COR-L47 (cell line): ENCODE measurements at places on chromosomes 5 and 9.

- DNase-seq = no peak
Observed at GRCh38 chr9:135978642-135979546, 17.7 kb upstream of the UBAC1 start.

GRCh38 chr5:157328277-157328912 is 62.5 kb downstream of the CYFIP2 start:
- peak; percentile 61 for DNase-seq

DNA sequence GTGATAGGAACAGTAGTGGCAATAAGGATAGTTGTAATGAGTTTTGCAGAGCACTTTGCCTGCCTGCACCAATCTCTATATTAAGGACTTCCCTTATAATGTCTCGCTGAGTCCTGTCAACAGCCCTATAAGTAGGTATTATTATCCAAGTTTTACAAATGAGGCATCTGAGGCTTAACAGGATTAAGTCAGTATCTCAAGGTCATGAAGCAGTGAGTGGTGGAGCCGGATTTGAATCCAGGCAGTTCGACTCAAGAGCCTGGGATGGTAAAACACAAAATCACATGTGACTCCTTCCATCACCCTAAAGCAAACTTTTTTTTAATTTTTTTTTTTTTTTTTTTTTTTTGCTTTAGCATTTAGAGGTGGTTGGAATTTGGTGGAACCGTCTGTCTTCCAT is 59.0 kb upstream of the RARS1 start:
- no peak for DNase-seq

DNA sequence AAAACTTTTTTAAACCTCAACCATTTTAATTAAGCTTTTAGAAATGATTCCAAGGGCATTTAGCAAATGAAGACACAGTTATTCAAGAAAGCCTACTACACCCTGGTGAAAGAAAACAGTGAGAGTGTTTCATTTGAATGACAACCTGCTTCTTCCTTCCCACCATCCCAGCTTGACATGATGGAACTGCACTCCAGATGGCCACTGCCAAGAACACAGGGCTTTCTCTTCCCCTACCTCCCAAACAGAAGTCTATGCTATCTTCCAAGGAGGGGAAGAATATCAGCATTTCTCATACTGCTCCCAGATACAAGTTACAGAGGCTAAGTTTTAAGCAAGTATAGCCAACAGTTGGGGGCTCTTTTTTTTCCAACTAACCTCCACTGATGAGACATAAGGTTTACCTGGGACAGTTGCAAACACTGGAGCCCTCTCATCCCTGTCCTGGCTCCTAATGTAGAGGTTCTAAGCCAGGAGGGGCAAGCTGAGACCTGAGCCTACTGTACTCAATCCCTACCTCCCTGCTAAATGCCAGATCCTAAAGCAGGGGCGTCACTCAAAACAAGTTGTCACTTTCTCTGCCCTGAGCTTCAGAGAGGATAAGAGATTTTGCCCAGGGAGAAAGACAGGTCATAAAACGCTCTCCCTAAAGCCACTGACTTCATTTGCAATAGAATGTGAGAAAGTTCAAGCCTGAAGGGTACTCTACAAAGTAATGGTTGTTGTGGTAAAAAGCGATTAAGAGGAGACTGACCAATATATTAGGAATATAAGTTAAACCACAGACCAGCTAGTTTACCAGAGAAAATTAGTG is 88.5 kb upstream of the SLC27A6 start:
- DNase-seq = no peak

DNA sequence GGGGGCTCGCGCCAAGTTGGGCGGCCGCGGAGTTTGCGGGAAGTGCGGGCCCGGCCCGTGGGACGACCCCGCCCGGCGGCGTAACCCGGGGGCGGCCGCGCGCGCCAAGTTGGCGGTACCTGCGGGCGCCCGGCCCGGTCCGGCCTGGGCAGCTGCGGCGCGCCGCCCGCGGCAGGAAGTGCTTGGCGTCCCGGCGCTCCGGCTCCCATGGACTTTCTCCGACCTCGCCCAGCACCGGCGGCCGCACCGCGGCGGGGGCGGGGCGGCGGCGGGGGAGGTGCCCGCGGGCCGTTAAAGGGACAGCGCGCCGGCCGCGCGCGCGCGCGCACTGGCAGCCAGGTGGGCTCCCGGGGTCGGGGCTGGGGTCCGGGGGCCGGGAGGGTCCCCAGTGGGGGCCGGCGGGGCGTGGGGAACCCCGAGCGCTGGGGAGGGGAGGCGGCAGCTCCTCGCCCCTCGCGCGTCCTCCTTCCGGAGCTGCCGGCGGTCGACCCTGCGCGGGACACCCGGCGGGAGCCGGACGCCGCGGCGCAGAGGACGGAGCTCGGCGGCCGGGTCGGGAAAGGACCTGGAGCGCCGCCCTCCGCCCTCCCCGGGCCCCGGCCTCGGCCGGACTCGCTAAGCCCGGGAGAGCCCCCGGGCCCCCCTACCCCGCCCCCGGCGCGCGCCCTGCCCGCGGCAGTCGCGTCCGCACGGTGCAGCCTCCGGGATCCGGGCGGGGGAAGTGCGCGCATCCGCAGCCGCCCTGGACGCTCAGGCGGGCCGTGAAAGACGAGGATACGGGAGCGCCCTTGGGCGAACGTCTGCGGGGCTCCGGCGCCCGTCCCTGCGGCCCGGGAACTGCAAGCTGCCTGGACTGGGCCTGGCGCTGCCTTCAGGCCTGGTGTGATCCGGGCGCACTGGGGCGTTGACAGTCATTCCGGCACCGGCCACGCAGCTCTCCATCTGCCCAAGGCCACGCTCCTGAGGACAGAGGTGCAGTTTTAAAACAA is at the start of gene NACC2:
Gene NACC2, minus strand, starts transcription at position 220 of the 989 bp plus-strand sequence. CDS start 44,768 bp downstream, outside the sequence.
- DNase-seq = peak; percentile 27

- no peak for DNase-seq
Observed at GRCh38 chr5:177450667-177451424, 4.2 kb downstream of the PRR7 start.

DNA sequence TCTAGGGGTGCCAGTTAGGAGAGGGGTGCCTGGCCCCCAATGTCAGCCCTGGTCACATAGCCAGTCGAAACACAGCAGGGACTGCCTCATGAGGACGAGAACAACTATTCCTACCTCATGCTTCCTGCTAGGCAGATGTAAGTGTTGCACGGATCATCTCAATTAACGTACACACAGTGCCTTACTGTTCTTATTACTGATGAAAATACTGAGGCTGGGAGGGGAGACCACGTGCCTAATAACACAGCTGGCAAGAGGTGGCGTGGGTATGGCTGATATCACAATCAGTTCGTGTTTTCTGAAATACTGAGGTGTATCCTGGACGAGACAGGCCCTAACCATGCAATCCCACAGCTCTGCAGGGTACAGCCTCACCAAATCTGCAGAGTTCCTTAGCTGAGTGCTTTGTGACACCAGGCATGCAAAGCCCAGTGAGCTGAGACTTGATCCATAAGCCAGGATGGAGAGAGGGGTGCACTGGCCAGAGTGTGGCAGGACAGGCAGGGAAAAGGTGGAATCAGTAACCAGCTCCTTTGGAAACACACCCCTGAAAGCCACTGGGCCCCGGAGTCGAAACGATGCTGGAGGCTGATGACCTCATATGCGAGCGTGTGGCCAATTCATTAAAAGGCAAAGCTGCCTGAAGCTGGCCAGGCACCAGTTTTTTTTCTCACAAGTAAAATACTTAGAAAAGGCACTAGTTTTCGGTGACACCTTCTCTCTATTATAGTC is 63.9 kb downstream of the PRRT1B start:
- DNase-seq = no peak

DNA sequence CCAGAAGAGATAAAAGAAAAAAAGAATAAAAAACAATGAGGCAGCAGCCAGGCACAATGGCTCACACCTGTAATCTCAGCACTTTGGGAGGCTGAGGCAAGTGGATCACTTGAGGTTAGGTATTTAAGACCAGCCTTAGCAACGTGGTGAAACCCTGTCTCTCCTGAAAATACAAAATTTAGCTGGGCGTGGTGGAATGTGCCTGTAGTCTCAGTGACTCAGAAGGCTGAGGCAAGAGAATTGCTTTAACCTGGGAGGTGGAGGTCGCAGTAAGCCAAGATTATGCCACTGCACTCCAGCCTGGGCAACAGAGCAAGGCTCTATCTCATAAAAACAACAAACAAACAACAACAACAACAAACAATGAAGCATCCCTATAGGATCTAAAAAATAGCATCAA is 121.5 kb downstream of the HMHB1 start:
- DNase-seq = no peak

- no peak for DNase-seq
Observed at GRCh38 chr9:129042016-129042415, 5.6 kb downstream of the MIGA2 start.

DNA sequence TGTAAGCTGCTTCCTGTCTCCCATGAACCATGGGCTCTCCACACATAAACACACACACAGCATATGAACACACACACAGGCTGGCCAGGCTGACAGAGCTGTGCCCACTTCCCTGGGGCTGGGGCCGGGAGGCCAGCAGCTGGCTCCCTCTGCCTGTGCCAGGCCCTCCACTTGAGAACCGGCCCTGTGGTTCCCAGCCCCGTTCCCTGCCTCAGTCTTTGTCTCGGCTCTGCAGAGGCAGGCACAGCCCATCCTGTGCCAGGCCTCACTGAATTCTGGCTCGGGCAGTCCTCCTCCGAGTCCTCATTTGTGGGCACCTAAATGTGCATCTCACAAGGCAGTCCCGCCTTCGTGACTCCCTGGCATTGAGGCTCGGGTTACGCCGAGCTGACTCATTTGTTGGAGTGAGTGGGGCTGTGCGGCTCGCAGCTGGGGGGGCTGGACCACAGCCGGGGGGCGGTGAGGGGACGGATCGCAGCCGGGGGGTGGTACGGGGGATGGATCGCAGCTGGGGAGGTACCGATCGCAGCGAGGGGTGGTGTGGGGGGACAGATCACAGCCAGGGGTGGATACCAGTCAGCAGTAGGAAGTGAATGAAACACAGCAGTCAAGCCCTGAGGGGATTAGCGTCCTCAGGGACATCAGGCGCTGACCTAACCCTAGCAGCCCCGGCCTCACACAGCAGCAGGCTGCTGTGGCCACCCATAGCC is 72.3 kb downstream of the PSMB7 start:
- peak; percentile 46 for DNase-seq

GRCh38 chr5:124906339-124907097 is 160.1 kb upstream of the ZNF608 start:
- DNase-seq = peak; percentile 62

DNA sequence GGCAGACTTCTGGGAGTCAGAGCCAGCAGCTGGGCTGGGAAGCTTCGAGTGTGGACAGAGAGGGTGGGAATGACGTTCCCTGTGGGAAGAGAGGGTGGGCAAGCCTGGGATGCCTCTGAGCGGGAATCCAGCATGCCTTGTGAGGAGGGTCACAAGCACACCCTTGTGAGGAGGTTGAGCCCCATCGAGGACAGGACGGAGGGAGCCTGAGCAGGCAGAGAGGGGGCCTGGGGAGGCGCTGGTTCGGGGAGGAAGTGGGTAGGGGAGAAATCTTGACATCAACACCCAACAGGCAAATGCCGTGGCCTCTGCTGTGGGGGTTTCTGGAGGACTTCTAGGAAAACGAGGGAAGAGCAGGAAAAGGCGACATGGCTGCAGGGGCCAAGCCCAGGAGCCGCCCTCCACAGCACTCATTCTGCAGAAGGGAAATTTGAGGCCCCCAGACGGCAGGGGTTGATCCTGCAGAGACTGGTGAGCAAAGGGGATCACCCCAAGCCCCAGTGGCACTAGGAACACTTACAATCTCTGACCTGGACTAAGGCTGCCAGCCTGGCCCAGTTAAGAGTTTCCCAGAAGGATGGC is 1.1 kb upstream of the IL13 start:
- no peak for DNase-seq

GRCh38 chr5:10248378-10249260 is 1.1 kb downstream of the ATPSCKMT start:
- no peak for DNase-seq

DNA sequence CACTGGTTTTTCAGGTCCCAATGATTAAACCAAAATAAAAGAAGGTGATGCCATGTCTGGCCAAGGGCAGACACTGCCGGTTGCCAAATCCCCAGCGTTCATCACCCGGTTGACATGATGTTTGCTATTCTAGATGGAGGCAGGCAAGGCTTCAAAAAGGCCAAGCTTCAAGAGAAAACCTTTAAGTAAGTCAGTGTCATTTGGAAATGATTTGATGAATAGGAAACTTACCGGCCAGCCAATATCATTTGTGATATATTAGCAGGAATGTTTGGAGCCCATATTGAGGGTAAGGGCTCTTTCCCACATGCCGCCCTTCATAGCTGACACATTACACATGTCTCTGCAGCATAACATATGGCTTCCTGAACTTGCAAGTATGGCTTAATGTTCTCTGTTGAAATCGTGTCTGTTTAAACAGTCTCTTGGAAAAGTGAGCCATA is 89.5 kb upstream of the TTC23L start:
- no peak for DNase-seq

- no peak for DNase-seq
Observed at GRCh38 chr9:135346438-135347050, 133.0 kb upstream of the PPP1R26 start.

DNA sequence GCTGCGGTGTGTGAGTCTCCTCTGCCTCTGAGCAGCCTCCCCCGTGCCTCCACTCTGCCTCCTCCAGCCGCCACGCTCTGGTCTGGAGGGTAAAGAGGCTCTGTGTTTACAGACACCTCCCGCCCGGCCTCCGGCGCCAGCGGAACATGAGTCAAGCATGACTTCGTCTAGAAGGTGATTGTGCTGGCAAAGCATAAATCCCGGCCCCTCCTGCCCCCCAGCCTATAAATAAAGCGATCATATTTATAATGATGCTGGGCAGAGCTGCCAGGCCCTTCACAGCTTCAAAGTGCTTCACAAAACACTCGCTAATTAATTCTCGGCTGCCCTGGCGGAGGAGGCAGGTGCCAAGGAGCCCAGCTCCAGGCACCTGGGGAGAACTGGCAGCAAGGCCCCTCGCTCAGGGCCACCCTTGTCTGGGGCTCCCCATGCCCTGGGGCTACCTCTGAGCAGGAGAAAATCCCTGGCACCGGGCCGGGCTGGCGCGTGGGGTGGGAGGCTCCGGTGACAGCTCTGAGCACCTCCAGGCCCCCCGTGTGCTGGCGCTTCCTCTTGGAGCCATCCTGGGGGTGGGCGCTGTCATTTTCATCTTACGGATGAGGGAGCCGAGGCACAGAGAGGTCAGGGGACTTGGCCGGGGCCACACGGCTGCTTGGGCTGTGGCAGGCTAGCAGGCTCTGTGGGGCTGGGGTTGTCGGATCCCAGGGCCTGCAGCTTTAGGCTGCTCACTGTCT is 87.8 kb downstream of the RXRA start:
- DNase-seq = peak; percentile 100

GRCh38 chr5:58816181-58816731 is 233.4 kb downstream of the RAB3C start:
- DNase-seq = peak; percentile 23

DNA sequence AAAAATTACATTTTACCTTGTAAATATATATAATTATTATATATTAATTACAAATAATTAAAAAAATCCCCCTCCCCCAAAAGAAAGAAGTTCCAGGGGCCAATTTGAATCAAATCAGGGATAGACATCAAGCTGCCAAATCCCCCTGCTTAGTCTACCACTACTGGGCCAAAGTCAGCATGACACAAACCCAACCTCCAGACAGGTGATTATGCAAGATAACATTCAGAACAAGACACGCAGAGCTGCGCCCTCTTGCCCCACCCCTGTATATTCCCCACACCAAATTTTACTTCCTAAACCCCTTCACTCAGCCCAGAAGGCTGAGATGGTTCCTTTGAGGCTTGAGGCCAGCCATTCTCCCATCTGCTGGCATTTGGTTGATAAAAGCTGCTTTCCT is 2059.1 kb upstream of the CDH6 start:
- DNase-seq = no peak
